ENCODE measurements at places on chromosomes 3 and 15.

- no peak for DNase-seq
Observed at GRCh38 chr15:92056875-92057274, 203.4 kb downstream of the SLCO3A1 start.

DNA sequence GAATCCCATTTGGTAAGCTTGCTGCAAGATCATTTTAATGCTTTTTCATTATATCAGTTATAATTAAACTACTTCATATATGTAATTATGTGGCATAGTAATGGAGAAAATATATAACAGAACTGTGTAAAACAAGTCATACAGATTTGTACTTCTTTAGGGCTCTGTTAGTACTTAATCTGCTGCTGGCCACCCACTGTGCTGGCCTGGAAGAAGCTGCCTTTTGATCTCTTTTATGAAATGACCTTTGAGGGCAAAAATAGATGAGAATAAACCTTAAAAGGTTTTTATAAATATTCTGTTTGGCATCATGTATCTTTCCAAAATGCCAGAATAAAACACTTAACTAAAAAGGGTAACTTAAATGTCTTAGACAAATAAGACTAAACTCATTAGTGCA is 262.9 kb downstream of the ZIC1 start:
- DNase-seq = no peak

- no peak for DNase-seq
Observed at GRCh38 chr3:61669668-61670299, 108.4 kb downstream of the PTPRG start.

DNA sequence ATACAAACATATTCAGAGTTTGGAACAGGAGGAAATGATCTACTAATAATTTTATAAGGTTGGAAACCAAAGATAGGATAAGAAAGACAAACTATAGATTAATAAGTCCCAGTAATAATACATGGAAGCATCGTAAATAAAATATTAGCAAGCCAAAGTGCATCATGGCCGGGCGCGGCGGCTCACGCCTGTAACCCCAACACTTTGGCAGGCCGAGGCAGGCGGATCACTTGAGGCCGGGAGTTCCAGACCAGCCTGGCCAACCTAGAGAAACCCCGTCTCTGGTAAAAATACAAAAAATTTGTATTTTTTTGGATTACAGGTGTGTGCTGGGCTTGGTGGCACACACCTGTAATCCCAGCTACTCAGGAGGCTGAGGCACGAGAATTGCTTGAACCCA is 14.9 kb downstream of the MUC4 start:
- DNase-seq = no peak

DNA sequence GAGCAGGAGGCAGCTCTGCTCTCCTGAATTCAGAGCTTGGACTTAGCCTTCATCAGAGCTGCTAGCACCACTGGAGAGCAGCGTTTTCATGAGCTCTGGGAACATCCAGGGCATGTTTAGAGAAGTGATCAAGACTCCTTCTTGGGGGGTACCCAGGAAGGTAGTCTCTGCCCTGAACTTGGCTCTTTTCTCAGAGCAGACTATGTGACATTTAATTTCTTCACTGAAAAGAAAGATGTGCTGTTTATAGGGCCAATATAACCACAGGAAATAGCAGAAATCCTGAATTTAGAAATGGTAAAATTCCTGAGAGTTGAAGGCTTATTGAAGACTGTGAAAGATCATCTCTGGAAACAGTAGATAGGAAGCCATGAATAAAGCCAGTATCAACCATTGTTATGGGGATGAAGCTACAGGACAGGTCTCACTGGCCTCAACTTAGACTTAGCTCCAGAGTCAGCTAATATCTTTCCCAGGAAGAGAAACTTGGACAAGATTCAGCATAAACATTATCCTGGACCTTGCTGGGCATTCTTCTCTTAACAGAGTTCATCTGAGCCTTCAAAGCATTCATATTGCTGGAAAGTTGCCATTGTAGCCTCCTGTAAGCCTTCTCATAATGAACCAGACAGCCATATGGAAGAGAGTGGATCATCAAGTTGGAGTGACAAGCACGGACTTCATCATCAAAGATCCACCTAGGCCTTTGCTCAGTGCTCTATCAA is 386.6 kb upstream of the THBS1 start:
- DNase-seq = no peak

DNA sequence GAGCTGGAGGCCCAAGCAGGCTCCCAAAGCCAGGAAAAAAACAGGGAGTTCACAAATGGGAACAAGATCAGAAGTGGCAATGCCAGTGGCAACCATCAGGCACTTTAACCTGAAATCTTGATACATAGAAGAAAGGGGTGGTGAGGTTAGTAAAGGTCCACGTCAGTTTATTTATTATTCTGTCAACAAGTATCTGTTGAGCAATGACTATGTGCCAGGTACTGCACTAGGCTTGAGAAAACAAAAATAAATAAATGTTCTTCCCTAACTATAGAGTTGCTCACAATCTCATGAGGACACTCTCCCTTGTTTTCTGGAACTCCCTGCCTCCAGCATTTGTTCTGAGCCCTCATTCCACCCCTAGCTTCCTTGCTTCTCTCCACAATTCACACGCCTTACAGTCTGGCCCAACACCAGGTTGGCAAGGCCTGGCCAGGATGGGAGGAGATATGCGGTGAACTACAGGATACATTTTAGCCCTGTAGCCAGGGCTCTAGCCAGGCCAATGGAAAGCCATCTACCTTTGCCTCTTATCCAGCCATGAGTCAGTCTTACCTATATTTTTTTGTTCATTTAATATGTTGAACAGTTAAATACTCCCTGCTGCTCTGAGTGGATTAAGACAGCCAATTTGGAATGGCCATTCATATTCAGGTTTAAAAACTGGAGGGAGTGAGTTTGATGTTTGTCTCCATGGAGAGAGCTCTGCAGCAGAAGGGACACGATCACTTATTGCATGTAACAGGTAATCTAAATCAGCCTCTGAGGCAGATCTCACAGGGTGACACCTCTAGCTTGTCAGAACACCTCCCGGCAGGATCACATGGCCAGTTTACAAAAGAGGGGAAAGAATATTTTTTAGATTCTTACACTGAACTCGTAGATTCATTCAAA is 161.9 kb upstream of the ATP11B start:
- DNase-seq = no peak

DNA sequence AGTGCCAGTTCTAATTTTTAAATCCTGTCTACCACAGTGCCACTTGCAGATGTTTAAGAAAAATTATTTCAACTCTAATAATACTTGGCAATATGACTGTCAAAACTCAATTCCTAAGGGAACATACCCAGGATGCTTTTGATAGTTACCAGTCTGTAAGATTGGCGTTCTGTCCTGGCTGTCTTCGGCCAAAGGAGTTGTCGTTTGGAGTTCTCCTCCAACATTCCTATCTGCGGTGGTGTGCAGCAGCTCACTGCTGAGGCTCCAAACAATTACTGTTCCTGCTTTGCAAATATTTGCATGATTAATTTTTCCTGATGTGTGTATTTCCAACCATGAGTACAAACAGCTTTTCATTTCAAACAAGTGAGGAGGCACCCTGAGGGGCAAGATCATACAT is 330.8 kb upstream of the DPH6 start:
- no peak for DNase-seq

DNA sequence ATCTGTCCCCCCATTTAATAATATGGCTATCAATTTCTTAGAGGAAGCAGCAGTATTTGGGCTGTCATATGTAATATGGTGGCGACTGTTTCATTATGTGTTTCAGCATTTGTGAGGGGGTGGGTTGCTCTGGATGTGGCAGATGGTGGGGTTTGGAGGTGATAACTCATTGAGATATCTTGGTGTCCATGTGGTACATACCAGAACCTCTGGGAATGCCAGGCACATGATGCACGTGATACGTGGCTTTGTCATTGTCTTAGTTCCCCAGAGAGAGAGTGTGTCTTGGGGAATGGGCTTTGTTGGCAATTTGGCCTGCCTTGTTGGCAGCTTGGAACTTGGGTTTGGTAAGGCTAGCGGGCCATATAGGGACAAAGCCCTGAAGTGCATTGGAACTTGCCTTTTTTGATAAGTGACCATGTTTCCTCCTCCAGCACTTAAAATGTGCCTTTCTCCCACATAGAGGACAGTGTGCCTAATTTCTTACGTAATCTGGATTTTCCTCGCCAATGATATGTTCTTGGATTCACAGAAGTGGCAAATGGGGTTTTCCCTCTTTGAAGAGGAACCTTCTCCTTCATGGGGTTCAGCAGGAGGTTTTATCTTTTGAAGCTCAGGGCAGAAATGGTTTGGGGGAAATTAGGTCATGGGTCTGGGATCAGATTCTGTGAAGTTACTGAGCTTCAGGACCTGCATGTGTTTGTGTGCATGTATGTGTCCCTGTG is 79.5 kb downstream of the DNASE1L3 start:
- no peak for DNase-seq

DNA sequence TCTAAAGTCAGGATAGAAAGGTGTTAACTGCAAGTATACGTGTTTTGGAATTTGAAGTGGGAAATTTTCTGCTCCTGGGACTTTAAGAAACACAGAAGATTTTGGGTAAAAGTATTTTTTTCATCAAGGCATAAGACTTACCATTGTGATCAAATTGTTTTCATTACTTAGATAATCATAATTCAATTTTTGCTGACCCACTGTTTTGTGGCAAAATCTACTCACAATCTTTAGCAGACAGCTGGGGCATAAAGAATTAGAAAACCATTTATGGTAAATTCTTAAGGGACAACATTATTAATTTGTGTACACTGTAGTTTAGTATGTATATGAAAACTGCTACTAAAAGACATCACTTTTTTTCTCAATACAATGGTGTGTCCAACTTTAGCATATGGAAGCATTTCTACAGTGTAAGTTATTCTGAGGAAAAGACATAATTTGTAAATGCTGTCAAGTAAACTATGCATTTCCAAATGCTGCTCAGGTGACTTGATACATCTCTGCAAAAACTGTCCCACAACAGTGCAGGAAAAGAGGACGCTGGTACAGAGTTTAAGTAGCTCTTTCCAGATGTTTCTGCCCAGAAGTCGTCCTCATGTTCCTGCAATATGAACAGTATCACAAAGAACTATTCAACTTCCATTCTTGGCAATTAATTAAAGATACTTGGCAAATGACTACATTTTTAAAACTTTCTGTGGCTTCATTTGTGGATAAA is 52.3 kb downstream of the THSD4 start:
- no peak for DNase-seq

GRCh38 chr3:25478211-25478757 is 50.2 kb downstream of the RARB start:
- no peak for DNase-seq

DNA sequence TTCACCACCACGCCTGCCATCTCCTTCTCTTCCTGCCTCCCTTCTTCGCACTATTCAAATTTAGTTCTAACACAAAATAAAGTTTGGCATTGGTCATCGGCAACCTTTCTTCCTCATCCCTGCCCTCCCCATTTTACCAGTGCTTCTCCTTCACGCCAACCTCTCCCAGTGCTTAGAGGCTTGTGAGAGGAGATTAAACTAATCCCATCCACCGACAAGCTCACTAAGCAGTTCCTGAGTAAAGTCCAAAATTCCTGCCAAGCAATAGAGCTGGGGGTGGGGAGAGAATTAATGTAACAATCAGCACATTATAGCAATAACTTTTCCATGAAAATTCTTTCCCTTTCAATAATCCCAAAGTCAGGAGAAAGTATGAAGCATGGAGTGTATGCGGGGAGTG is 157.4 kb upstream of the GMNC start:
- no peak for DNase-seq

Data from RWPE1 (cell line).